ENCODE measurements at places on chromosomes 7 and 10.

- no peak for DNase-seq
Observed at GRCh38 chr10:119602241-119603095, 5.7 kb upstream of the TIAL1 start.

DNA sequence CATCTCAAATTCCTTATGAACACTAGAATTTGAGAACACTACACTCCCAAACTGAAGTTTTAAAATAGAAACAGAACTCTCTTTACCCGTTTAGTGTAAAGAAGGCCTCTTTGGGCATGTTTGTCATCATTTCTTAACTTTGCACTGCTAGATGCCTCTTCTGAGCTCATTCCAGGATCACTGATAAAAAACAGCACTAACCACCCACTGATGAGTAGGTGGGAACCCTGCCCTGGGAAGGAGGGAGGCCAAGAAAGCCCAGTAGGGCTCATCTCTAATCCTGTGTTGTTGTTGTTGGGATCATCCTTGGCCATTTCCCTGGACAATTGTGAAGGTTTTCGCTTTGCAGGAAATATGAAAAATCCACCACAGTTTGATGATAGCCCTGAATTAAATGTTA, 68.2 kb downstream of the CUBN start:
- DNase-seq = no peak

GRCh38 chr10:124194199-124194824, 100.9 kb upstream of the CHST15 start:
- DNase-seq = no peak

GRCh38 chr10:43972976-43973647, 324.4 kb upstream of the ZNF32 start:
- no peak for DNase-seq

GRCh38 chr7:28293527-28293835, 112.9 kb upstream of the JAZF1 start:
- DNase-seq = no peak

DNA sequence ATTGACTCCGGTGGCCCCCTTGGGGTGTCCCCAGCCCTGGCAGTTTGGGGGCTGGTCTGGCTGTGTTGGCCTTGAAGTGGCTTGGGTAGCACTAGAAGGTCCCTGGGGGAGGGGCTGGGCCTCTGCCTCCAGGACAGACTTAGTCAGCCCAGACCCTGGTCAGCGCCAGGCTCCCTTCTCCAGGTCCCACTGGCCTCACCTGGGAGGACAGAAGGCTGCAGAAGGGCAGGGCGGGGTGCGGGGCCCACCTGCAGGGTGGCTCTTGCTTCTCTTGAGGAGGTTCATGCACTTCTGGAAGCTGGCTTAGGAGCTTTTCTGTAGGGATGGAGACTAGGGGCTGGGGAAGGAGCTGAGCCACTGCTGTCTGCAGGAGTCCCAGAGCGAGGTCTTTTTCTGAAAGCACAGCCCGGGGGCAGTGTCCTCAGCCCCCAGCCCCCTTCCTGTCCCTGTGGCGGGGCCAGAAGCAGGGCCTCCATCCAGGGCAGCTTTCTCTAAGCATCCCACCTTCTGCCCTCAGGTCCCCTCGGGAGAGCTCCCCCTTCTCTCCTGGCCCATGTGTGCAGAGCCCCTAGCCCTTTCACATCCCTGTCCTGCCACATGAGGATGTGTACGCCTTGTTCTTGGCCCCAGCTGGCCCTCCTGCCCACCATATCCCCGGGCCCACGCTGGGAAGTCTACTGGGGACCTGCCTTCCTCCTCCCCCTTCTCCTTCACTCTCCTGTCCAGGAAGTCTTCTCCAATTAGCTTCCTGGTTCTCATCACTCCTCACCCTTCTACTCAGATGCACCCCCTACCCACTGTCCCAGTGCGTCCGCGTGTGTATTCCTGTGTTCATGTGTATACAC, 11.0 kb downstream of the TBATA start:
- DNase-seq = no peak

- DNase-seq = no peak
Observed at GRCh38 chr10:102389894-102390293, 5.6 kb upstream of the NFKB2 start.

DNA sequence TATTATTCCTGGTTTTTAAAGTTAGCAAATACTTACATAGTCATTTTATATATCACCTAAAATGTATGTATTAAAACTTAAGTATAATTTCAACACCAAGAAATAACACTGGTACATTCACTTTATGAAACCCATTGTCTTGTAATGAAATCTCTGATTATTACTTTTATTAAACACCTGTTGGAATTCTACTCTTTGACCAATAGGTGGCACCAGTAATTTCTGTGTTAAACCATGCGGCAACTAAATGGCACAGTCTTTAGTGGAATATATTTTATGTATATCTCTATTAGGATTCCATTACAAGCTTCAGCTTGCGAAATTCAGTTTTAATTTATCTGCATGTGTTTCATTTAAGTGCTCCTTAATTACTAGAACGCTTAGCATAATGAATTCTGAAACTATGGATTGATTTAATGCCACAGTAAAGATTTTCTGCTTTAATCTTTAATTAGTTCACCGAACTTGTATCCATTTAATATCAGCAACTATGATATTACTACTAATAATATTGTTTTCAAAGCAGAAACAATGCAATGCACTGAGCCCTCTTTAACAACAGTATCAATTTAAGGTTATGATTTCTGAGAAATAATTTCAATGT, 181.3 kb downstream of the MAGI2 start:
- DNase-seq = no peak

GRCh38 chr10:96389785-96390184, 31.0 kb upstream of the OPALIN start:
- DNase-seq = no peak

- no peak for DNase-seq
Observed at GRCh38 chr10:600234-600633, 89.2 kb downstream of the DIP2C start.
